ENCODE measurements at places on chromosomes 5 and 9.

DNA sequence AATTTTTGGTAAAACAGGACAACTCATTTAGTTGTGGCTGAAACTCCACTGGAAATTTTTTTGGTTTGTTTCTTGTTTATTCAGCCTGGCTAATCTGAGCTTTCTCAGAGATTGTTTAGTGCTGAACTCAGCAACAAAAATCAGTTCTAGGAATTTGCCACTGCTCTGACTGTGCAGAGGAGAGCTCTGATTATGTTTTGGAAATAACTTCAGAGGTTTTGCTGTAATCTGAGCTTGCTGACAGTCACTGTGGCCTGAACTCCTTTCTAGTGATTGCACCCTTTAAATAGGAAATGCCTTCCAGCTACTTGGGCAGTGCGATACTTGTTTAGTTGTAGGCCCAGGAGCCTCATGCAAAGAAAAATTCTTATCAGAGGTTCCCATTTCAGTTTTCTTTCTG is 60.2 kb downstream of the OSTF1 start:
- no peak for DNase-seq

DNA sequence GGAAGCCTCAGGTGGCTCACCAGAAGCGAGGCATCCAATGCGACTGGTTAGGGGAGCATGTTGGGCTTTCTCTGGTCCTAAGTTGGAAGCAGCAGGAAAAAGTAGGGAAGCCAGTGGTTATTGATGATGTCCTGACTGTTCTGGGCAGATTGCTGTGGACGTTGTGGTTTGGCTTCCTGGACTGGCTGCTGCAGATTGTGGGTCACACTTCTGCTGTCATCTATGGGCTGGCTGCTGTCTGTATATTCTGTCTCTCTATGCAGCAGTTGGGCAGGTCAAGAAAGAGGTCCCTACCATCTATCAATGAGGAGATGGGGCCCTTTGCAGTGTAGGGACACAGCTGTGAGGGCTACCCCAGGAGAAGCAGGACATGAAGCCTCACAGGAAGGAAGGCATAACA is 13.5 kb upstream of the MARCHF6 start:
- no peak for DNase-seq

DNA sequence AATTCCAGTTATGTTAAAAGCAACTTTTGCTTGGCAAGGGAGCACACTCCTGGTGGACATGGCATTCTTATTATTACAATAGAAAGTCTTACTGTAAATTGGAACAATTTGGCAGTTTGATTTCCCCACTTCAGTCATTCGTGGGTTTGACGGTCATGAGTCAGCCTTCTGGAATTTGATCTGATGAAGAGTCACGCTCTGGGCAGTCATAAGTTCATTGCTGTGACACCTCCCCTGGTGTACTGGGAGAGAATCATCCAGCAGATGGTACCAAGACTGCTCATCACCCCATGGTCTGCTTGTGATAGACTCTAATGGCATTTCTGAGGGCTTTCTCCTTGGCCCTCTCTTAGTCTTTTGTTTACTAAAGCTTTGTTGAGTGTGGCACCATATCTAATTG is 53.8 kb downstream of the GLRA1 start:
- no peak for DNase-seq

GRCh38 chr9:106857811-106858470 is 5.0 kb upstream of the ZNF462 start:
- no peak for DNase-seq

GRCh38 chr5:59146729-59147128 is 563.9 kb downstream of the RAB3C start:
- no peak for DNase-seq

GRCh38 chr5:73201547-73202513 is 28.8 kb downstream of the TMEM174 start:
- DNase-seq = no peak

GRCh38 chr5:137872466-137872865 is 4.8 kb downstream of the MYOT start:
- no peak for DNase-seq

- no peak for DNase-seq
Measured at GRCh38 chr5:170625221-170626165, 121.7 kb downstream of the KCNIP1 start.

GRCh38 chr5:115859378-115859777 is 17.6 kb downstream of the AP3S1 start:
- no peak for DNase-seq

GRCh38 chr9:92988215-92988768 is 41.0 kb downstream of the FGD3 start:
- DNase-seq = no peak

GRCh38 chr5:14039063-14039462 is 94.6 kb upstream of the DNAH5 start:
- DNase-seq = no peak

DNA sequence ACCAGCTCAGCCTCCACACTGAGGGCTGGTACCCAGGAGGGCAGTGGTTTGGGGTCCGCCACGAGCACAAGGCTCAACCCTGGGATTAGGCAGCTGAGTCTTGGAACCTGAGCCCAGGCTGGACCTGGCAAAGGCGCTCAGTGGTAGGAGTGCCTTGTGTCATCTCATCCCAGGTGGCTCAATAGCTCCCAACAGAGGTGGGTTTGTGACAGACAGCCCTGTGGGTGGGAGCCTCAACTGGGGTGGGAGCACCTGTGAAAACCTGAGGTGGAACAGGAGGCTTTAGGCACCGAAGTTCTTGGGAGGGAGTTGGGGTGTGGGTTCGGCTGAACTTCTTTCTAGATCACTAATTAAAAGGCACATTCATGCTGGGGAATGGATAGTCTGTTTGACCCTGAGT is 35.2 kb upstream of the SMU1 start:
- DNase-seq = no peak

GRCh38 chr5:141917760-141918159 is 5.9 kb upstream of the DELE1 start:
- no peak for DNase-seq

DNA sequence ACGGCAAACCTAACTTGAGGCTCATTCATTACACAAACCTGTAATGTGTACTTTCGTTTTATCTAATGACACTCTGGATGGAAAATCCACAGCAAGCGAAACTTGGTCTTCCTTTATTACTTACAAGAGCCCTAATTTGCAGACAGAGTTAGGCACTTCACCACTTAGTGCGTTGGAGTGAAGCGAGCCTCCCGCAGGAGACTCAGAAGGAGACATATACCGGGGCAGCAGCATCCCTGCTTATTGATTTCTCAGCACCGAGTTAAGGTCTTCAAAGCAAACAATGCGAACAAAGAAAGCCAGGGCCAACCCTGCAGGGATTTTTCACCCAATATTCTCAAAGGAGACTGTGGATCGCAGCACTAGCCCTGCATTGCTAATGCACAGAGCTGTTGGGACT is 28.6 kb downstream of the LSM11 start:
- no peak for DNase-seq

Data from esophagus squamous epithelium (tissue), 5 donors.